ENCODE measurements at places on chromosomes 1 and 21.

DNA sequence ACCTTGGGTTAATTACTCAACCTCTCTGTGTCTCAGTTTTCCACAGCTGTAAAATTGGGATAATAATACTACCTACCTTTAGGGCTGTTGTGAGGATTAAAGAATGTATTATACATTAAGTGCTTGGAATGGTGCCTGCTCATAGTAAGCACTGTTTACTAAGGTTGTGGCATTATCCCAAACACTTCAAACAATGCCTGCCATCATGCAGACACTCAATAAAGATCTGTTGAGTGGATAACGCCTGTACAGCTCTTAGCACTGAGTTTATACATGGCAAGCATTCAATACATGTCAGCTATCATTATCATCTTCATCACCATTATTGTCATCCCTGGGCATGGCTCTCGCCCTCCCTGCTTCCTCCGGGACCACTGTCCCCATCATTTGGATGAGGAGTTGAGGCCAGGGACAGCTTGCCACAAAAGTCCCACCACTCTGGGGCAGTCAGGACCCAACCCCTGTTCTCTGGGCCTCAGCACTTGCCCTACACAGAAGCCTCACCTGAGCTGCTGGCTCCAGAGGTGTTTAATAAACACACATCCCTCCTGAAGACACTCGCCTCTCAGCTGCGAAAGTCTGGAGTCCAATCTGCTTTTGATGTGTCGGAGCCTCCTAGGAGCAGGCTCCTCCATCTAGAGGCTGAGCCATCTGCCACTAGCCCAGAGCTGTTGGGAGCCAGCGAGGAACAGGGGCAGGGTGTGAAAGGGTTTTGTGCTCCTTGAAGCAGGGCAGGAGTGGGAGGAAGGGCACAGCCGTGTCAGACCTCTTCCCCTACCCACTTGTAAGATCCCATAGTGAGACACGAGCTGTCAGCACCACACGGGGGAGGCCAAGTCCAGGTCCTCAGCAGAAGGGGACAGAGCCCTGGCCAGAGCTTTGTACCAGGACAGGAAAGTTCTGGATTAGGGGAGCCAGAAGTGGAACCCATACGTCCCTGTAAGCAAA is 80.9 kb upstream of the ZC3H12A start:
- DNase-seq: no peak

- no peak for DNase-seq
These were observed 622 bp upstream of the TMPRSS2 start for GRCh38 chr21:41508415-41509144.

- DNase-seq: no peak
These were observed 456.6 kb downstream of the RPS6KC1 start for GRCh38 chr1:213507472-213508223.

DNA sequence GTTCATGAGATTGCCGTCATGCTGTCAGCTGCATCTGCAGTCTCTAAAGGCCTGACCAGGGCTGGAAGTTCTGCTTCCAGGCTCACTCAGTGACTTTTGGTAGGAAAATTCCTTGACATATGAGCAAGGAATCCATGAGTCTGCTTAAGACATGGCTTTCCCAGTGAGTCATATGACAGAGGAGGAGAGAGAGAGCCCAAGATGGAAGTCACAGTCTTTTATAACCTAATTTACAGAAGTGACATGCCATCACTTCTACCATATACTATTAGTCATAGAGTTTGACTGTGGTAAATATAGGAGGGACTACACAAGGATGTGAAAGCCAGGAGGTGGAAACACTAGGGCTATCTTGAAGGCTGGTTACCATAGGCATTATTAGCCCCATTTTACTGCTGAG is 115.2 kb downstream of the ROR1 start:
- DNase-seq: no peak

DNA sequence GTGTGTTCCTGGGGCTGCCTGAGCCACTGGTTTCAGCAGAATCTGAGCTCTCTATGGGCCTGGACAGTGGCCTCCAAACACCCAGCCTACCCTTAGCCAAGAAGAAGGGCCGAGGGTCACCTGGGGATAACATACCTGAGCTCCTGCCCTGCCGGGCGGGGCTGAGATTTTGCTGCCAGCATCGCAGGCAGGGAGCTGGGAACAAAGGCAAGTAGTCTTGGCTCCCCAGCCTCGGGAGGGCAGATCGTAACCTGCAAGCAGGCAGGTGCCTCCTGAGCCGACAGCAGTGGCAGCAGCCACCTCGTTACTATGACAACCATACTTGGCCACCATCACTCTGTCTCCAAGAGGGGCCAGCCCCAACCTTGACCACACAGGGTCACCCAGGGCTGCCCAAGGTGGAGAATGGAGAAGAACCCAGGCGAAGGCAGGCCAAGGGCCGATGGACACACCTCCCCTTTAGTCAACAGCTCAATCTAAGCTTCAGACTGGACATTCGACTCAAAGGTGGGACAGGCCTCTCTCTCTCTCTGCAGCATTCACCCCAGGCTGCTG is 54.6 kb downstream of the TOMM20 start:
- no peak for DNase-seq

- DNase-seq: no peak
These were observed 693 bp downstream of the RAB4A start for GRCh38 chr1:229271448-229272159.

DNA sequence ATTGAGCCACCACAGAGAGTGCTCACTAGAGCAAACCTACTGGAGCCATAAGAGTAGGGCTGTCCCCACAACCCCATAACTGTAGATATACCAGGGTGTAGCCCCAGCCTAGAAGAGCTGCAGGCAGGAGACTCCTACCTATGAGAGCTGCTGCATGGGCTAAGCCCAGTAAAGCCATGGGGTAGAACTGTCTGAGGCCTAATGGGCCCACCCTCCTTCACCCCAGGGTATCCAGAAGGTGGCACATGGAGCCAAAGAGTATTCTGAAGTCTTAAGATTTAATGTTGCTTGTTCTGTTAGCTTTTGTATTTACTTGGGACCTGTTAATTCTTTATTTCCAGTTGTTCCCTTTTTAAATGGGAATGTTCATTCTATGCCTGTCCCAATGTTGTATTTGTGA is 1193.7 kb upstream of the ADGRL2 start:
- no peak for DNase-seq
